ENCODE measurements at places on chromosomes 5 and 9.

- DNase-seq: no peak
These were observed 152.2 kb downstream of the GABBR2 start for GRCh38 chr9:98556511-98556910.

DNA sequence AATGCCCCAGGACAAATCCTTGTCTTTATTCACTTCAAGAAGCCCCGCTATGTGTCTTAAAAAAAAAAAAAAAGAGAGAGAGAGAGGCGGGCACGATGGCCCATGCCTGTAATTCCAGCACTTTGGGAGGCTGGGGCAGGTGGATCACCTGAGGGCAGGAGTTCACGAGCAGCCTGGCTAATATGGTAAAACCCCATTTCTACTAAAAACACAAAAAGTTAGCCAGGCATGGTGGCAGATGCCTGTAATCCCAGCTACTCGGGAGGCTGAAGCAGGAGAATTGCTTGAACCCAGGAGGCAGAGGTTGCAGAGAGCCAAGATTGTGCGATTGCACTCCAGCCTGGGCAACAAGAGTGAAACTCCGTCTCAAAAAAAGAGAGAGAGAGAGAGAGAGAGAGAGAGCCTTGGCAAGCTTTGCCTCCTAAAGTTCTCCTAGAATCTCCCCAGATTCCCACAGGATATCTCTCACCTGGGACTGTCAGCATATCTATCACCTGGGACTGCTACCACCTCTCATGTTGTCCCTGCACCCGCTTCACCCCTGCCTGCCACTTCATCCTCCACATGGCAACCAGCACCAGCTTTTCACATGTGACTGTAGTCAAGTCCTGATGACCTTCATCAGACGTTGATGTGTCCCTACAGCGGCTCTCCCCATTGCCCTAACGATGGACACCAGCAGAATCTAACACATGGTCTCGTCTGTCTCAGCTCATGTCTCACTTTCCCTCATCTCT is 5.8 kb downstream of the ITK start:
- DNase-seq: no peak

DNA sequence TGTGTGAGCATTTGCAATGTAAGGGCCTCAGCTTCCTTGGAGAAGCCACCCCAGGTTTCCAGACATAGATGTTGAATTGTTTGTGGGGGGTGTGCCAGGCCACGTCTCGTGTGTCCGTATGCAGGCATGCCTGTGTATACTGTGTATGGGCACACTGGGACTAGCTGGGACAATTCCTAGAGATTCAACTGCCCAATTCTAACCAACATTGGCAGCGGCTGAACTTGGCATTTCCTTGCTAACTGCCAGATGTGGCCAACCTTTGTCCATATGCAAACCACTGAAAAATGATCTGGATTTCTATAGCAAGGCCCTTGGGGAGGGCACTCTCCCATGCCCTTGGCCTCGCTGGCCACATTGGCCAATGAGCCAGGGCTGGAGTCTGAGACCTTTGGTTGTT is 50.3 kb downstream of the SAR1B start:
- DNase-seq: no peak

DNA sequence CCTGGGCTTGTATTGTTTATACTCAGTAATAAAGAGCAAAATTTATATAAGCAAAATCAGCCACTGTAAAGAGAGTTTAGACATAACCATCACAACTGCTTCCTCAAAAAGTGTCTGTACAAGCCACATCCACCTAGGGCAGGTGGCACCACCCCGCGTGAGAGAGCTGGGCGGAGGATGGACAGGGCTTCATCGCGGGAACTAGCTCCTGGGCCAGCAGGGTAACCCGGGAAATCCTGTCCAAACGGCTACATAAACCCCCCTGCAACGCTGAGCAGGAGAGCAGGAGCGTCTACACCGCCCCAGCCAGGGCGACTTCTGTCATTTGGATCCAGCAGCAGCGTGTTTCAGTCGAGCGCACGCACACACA is 1.3 kb downstream of the SLC6A3 start:
- DNase-seq: no peak
